AG10803 (cell line): ENCODE measurements at places on chromosomes 13 and 19.

DNA sequence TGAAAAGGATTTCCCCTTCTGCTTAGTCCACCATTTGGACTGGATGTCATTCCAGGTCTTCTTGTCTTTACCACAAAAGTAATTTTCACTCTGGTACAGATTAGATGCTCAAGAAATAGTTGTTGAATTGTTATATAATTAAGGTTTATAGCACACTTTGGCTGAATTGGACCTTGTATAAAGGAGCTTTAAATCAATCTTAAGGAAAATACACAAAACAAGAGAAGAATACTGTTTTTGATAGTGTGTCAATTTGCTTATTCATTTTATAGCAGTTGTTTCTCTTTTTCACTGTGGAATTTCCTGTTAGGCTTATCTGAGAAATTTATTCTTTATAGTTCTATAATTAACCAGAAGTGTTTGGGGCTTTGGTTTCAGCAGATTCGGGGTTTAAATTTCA lies 62.7 kb upstream of the TDRD3 start:
- DNase-seq: no peak

GRCh38 chr19:6213266-6213595 lies 66.5 kb downstream of the MLLT1 start:
- no peak for DNase-seq

GRCh38 chr13:62337109-62337880 lies 921.6 kb upstream of the PCDH20 start:
- DNase-seq: no peak

DNA sequence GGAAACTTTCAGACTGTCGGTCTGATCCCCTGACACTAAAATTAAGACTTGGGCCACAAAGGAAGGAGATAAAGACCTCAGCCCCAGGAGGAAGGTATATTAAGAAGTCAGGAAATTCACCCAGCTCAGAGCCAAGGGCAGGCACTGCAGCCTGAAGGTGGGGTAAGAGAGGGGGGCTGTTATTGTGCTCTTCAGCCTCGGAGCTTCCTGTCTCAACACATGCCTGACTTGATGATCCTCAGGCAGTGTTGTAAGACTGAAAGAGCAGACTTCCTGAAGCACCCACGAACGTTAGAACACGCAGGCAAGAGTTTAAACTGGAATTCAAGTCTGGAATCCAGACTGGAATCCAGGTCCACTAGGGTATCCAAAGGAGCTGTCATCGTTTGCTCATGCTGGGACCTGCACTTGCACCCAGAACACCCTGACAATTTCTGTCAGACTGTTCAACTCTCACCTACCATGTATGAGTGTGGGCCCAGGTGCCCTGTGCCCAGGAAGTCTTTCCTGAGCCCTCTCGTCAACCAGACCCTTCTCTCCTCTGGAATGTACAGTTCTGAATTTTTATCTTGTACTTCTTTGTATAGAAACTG lies 10.7 kb upstream of the FLT1 start:
- DNase-seq: no peak

GRCh38 chr19:38039966-38040365 lies 133.0 kb downstream of the SIPA1L3 start:
- peak; percentile 88 for DNase-seq

- DNase-seq: no peak
Observed at GRCh38 chr19:3135961-3136683, at the start of gene GNA15. GNA15 (plus strand) TSS chr19:3136033; CDS start chr19:3136451, 418 bp downstream.

GRCh38 chr13:80214521-80214991 lies 126.4 kb downstream of the SPRY2 start:
- DNase-seq: peak; percentile 45

GRCh38 chr13:27607125-27607524 lies 13.2 kb downstream of the LNX2 start:
- peak; percentile 67 for DNase-seq

DNA sequence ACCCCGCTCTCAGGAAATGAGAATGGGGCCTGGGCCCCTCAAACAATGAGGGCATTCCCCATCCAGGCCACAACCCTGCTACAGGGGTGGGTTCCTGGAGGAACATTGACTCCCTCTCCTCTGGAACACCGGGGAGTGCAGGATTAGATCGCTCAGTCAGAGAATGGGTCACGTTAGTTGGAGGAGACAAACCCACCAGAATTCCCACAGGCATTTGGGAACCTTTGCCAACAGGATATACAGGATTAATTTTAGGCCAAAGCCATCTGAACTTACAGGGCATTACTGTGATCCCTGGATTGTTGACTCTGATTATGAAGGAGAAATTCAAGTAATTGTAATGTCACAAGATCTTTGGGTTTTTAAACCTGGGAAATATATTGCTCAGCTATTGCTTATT lies 2.6 kb downstream of the ERVK3-1 start:
- no peak for DNase-seq

DNA sequence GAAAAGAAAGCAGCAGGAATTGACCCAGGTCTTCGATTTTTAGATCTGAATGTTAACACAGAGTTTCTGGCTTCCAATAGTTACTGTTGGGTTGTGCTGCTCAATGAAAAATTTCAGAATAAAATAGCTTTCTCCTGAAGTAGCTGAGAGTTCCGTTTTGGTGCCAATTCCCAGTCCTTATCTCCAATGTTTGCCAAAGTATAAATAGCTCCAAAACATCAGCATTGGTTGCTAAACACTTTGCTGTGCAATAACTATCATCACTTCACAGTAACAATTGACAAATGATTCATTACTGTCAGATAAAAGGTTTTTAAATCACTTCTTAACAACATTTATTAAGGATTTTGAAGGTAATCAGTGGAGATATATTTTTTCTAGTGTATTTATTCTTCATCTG lies 446.0 kb downstream of the PCDH20 start:
- no peak for DNase-seq

DNA sequence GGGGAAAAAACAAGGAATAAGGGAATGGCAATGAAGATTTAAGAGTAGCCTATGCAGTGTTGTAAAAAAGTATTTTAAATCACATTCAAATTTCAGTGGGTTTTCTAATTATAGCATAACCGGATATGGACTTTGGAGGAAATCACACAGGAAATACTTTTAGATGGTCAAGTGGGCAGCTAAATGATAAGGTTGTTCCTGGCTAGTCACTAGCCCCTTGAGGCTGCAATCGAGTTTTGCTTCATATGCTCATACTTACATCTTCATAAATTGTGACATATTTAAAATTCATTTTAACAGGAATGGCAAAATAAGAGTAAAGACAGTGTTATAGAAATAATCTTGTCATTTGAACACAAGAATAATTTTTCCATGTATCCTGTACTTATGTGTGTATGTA lies 88.9 kb downstream of the WDFY2 start:
- no peak for DNase-seq

- peak; percentile 38 for DNase-seq
Observed at GRCh38 chr19:48424694-48425219, 21.0 kb upstream of the GRWD1 start.

- no peak for DNase-seq
Observed at GRCh38 chr19:16569609-16570320, 2.5 kb downstream of the SLC35E1 start.

DNA sequence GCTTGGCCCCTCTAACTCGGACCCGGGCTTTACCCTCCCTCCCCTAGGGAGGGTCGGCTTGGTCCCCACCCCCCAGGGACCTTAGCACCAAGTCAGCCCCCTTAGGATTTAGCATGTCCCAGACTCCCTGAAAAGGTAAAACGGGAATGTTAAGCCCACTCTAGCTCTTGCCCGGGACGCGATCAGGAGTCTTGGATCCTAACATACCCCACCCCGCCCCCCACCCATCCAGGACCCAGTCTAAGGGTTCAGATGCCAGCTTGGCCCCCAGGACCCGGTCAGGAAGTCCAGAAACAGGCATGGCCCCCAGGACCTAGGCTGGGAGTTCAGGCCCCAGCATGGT lies 437 bp downstream of the EPOR start:
- DNase-seq: no peak

DNA sequence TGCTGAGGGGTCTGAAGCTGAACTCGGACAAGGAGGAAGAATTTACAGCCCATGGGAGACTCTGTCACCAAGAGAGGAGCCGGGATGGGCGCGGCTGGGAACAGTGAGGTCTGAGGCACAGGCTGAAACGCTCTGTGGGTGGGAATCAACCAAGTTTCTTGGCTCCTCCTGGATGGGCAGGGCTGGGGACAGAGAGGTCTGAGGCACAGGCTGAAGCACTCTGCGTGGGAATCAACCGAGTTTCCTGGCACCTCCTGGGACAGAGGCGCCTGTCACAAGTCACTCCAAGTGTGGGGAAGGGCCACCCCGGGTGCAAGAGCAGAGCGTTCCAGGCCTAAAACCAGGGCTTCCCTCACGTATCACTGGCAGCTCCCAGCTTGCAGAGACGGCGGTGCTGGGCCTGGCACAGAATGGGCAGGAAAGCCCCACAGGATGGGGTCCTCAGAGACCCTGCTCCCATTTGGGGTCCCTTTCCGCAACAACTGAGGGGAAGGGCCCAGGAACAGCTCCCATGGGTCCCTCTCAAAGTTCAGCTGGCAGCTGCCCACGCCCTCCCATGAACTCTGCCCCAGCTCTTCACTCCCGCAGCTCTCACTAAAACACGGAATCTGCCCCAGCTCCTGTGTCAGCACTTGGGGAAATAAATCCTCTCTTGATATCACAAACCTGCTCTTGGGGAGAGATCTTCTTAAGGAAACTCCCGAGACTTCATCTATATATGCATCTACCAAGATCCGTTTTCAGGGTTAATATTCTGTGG lies 18.5 kb downstream of the AP3D1 start:
- DNase-seq: no peak
